ENCODE measurements at places on chromosomes 3 and 15. TPM values are rescaled to one million over a fixed set of nuclear protein-coding genes. Genes with fewer than 3 reads are reported as not detected.

DNA sequence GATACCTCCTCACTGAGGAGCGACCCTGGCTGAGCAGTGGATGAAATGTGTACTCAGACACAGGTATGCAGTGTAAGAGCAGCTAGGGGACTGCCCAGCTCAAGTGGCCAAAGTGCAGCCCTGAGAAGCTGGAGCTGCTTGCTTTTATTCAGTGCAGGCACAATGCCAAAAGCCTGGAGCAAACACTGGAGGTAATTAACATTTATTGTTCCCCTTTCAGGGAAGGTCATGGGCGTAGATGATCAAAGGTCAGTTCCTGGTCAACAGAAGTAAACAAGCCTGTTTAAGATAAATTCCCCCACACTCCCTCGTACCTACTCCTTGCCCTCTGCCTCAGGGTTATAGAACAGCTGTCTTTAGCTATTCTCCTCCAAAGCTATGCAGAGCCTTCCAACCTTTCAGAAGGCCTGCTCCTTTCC is 17.5 kb downstream of the PLA2G4F start:
- no peak for DNase-seq
- peaks cover 44% of the 10 kb centered on the region for H3K27me3 ChIP-seq
- no peaks in the 10 kb centered on the region for H3K4me1 ChIP-seq
- no peak overlapping the region for H3K27ac ChIP-seq

DNA sequence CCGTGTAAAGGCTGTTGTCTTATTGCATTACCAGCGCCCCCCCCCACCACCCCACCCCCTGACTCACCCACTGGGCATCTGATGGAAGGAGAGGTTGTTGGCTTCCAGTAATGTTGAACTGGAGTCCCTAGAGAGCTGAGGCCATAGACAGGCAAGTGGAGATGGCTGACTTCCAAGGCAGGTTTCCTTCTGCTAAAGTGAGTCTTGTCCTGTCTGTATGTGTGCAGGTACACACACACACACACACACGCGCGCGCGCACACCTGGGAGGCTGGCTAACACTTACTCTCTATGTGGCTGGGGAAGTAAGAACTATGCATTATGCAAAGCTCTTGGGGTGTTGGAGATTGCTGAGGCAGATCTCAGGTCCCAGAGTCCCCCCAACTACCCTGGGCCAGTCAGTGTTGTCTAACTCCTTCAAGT is 1.6 kb upstream of the KY start:
- no peak for DNase-seq
- peaks cover 22% of the 10 kb centered on the region for H3K4me1 ChIP-seq
- H3K36me3 ChIP-seq = no peaks in the 10 kb centered on the region

- peaks cover 27% of the 10 kb centered on the region for H3K36me3 ChIP-seq
- no peak for DNase-seq
- H3K4me3 ChIP-seq = no peak overlapping the region
- no peak overlapping the region for H3K27ac ChIP-seq
Measured at GRCh38 chr3:49013113-49013737, 5.2 kb downstream of the DALRD3 start.

CKMT1B gene
- total RNA-seq = not detected

COLQ gene
- total RNA-seq = 0.41 TPM

Data from HFFc6 (cell line).